Bladder microvascular endothelial cell (primary cell): ENCODE measurements at places on chromosomes 7 and 10. TPM values are rescaled to one million over a fixed set of nuclear protein-coding genes. Genes with fewer than 3 reads are reported as not detected.

Gene HTR5A
- not detected in 2 replicates for total RNA-seq

Gene LIPM
- not detected in 2 replicates for total RNA-seq

Gene CDHR1
- under 0.01 and 0.13 TPM in 2 replicates for total RNA-seq

Gene DPP6
- not detected in 2 replicates for total RNA-seq

Gene FAM20C
- total RNA-seq: 3.1 and 8.2 TPM in 2 replicates

Gene C10orf90
- total RNA-seq: not detected in 2 replicates

Gene NUPR2
- not detected in 2 replicates for total RNA-seq

Gene NSUN6
- total RNA-seq: 4.2 and 5.9 TPM in 2 replicates

Gene PRLHR
- total RNA-seq: not detected in 2 replicates

Gene CEP55
- total RNA-seq: 28.9 and 47.8 TPM in 2 replicates

Gene MPP7
- total RNA-seq: 0.32 and 10.6 TPM in 2 replicates

Gene ZNF92
- total RNA-seq: 6.2 and 8.6 TPM in 2 replicates

Gene KAT6B
- total RNA-seq: 8.3 and 22.2 TPM in 2 replicates

Gene OR2A5
- total RNA-seq: not detected in 2 replicates

Gene CALCR
- total RNA-seq: not detected in 2 replicates

Gene NEURL1
- total RNA-seq: under 0.01 and 0.06 TPM in 2 replicates

Gene LRIT1
- total RNA-seq: not detected in 2 replicates

Gene NANOS1
- 0.16 and 0.25 TPM in 2 replicates for total RNA-seq

Gene MOGAT3
- not detected in 2 replicates for total RNA-seq

Gene TACC2
- 6.0 and 6.1 TPM in 2 replicates for total RNA-seq

Gene CREB5
- total RNA-seq: 2.1 and 12.5 TPM in 2 replicates

Gene RBM20
- total RNA-seq: 4.0 TPM in 1 of 2 replicates, not detected in the other

Gene SPDYE5
- not detected in 2 replicates for total RNA-seq

Gene ERLIN1
- 20.7 and 41.7 TPM in 2 replicates for total RNA-seq

Gene TMEM130
- not detected in 2 replicates for total RNA-seq

Gene TMEM184A
- total RNA-seq: 0.13 TPM in 1 of 2 replicates, not detected in the other

Gene SSC4D
- under 0.01 and 0.44 TPM in 2 replicates for total RNA-seq

Gene CYP17A1
- not detected in 2 replicates for total RNA-seq

Gene OGA
- total RNA-seq: 65.4 and 112 TPM in 2 replicates

Gene CPEB3
- total RNA-seq: 0.65 and 2.5 TPM in 2 replicates

Gene GTF2IRD1
- total RNA-seq: 3.1 and 6.9 TPM in 2 replicates

Gene WNT16
- not detected in 2 replicates for total RNA-seq

Gene TEX47
- total RNA-seq: not detected in 2 replicates

Gene PNLIP
- total RNA-seq: not detected in 2 replicates

Gene ZNF316
- 7.4 and 17.0 TPM in 2 replicates for total RNA-seq

Gene DYDC2
- not detected in 2 replicates for total RNA-seq

Gene MACC1
- not detected in 2 replicates for total RNA-seq

Gene VAX1
- total RNA-seq: not detected in 2 replicates

Gene BLNK
- not detected in 2 replicates for total RNA-seq

Gene C10orf143
- total RNA-seq: 0.16 and 0.25 TPM in 2 replicates

Gene BHLHA15
- total RNA-seq: 0.13 and 0.16 TPM in 2 replicates

Gene ACSL5
- 35.8 and 58.8 TPM in 2 replicates for total RNA-seq

Gene SOSTDC1
- total RNA-seq: not detected in 2 replicates

Gene HYAL4
- 1.2 TPM in 1 of 2 replicates, not detected in the other for total RNA-seq

Gene RHOBTB1
- total RNA-seq: 29.6 and 62.1 TPM in 2 replicates

Gene MBL2
- not detected in 2 replicates for total RNA-seq

Gene SLC29A3
- total RNA-seq: 1.5 and 2.6 TPM in 2 replicates

Gene GNGT1
- total RNA-seq: not detected in 2 replicates

Gene AEBP1
- 1.3 and 27.3 TPM in 2 replicates for total RNA-seq

Gene CLDN4
- 0.06 and 0.16 TPM in 2 replicates for total RNA-seq

Gene PRF1
- total RNA-seq: not detected in 2 replicates

Gene ZNF467
- total RNA-seq: 0.49 and 2.7 TPM in 2 replicates

Gene TMEM273
- total RNA-seq: 5.3 and 68.0 TPM in 2 replicates

Gene CYP2C8
- total RNA-seq: not detected in 2 replicates

Gene NFKB2
- total RNA-seq: 18.5 and 65.1 TPM in 2 replicates

Gene ZNF736
- total RNA-seq: 6.6 and 20.6 TPM in 2 replicates

Gene GOT1
- total RNA-seq: 19.5 and 20.4 TPM in 2 replicates

Gene C7orf57
- 0.19 TPM in 1 of 2 replicates, not detected in the other for total RNA-seq
